Sigmoid colon (tissue), 7 donors: ENCODE measurements at places on chromosomes 1 and 21. TPM values are rescaled to one million over a fixed set of nuclear protein-coding genes. Genes with fewer than 3 reads are reported as not detected.
A peak's percentile ranks its signal among the peaks of the same experiment; 100 is the strongest.

Gene RNF186
- not detected for total RNA-seq

Gene STYXL2
- total RNA-seq: 0.16 TPM

Gene PRDM16
- 0.14 TPM for total RNA-seq

Gene RGS4
- total RNA-seq: 6.8 TPM

Gene PLEKHA6
- 5.6 TPM for total RNA-seq

Gene RNF207
- 13.3 TPM for total RNA-seq

Gene CFHR4
- not detected for total RNA-seq

Gene CA6
- total RNA-seq: not detected

Gene HTR1D
- total RNA-seq: not detected

Gene CLEC20A
- total RNA-seq: not detected

Gene EDN2
- 2.2 TPM for total RNA-seq

Gene FAM167B
- 2.2 TPM for total RNA-seq

- no peak overlapping the region for H3K4me3 ChIP-seq
- H3K27ac ChIP-seq: no peak overlapping the region
- H3K27me3 ChIP-seq: no peaks in the 10 kb centered on the region
Observed at GRCh38 chr1:6646499-6647148, 22.0 kb downstream of the THAP3 start.

- H3K36me3 ChIP-seq: no peaks in the 10 kb centered on the region
- no peaks in the 10 kb centered on the region for H3K4me1 ChIP-seq
- H3K27me3 ChIP-seq: no peaks in the 10 kb centered on the region
Observed at GRCh38 chr1:55385402-55386018, 170.3 kb upstream of the USP24 start.

GRCh38 chr1:33335020-33335419 is 14.1 kb upstream of the A3GALT2 start:
- H3K27me3 ChIP-seq: no peaks in the 10 kb centered on the region
- peaks cover 92% of the 10 kb centered on the region for H3K4me1 ChIP-seq
- H3K27ac ChIP-seq: peak overlapping the region; percentile 56
- H3K36me3 ChIP-seq: peaks cover 23% of the 10 kb centered on the region
- no peak overlapping the region for H3K4me3 ChIP-seq
- no peak for DNase-seq

DNA sequence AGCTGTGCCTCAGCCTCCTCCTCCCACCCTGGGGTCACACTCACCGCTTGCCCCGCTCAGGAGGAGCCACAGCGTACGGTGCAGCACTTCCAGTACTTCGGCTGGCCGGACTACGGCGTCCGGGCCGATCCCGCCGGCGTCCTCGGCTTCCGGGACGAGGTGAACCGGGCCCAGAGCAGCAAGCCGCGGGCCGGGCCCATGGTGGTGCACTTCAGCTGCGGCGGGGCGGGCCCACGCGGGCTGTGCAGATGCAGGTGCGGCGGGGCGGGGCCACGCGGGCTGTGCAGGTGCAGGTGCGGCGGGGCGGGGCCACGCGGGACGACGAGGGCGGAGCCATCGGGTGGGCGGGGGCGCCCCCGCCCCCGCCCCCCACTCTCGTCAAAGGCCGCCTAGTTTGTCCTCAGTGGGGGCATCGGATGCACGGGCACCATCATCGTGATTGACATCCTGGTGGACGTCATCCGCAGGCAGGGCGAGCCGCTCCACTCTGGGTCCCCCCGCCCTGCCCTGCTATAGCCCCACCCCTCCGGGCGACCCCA is 5.5 kb downstream of the RNF223 start:
- no peak for DNase-seq
- peak overlapping the region; percentile 48 for H3K4me3 ChIP-seq
- H3K4me1 ChIP-seq: peaks cover 25% of the 10 kb centered on the region
- no peak overlapping the region for H3K27ac ChIP-seq
- H3K36me3 ChIP-seq: no peaks in the 10 kb centered on the region

GRCh38 chr1:181356505-181357340 is 126.6 kb upstream of the CACNA1E start:
- H3K4me3 ChIP-seq: no peak overlapping the region
- H3K36me3 ChIP-seq: no peaks in the 10 kb centered on the region
- H3K27me3 ChIP-seq: no peaks in the 10 kb centered on the region
- DNase-seq: no peak

GRCh38 chr1:241276391-241276790 is 80.6 kb downstream of the RGS7 start:
- H3K27me3 ChIP-seq: no peaks in the 10 kb centered on the region
- no peak overlapping the region for H3K27ac ChIP-seq
- H3K36me3 ChIP-seq: no peaks in the 10 kb centered on the region
- no peaks in the 10 kb centered on the region for H3K4me1 ChIP-seq

DNA sequence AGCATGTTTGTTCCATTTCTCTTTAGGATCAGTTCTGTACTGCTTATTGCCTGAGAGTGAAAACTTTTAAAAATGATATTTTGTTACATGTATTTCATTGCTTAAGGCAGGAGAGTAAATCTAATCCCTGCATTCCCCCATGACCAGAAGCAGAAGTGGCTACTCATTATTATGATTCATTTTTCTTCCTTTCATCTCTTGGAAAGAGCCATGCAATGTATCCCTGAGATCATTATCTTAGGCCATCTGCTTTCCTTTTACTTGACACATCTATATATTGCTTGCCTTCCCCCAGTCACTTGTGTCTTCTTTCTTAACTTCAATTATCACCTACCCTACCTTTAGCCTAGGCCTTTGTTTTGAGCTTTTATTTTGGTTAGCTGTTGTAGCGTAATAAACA is 430.4 kb upstream of the CHRM3 start:
- H3K36me3 ChIP-seq: no peaks in the 10 kb centered on the region
- no peaks in the 10 kb centered on the region for H3K27me3 ChIP-seq
- H3K27ac ChIP-seq: no peak overlapping the region
- no peak for DNase-seq

DNA sequence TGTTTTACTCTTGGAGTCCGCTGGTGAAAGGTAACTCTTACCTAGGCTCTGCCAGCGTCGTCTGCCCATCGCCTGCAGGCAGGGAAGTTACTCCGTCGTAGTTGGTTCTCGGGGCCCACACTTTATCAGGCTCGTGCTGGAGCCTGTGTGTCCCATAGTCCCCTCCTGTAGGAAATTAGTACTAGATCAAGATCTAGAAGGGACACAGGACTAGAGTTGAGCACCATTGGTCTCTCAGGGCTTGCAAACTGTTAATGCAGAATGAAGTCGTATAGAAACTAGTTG is 940 bp downstream of the SRRM1 start:
- no peaks in the 10 kb centered on the region for H3K27me3 ChIP-seq
- peak overlapping the region; percentile 75 for H3K4me3 ChIP-seq
- peaks cover 32% of the 10 kb centered on the region for H3K4me1 ChIP-seq
- peak overlapping the region; percentile 97 for H3K27ac ChIP-seq
- H3K36me3 ChIP-seq: peaks cover 24% of the 10 kb centered on the region
- DNase-seq: no peak

GRCh38 chr1:162335126-162335525 is 41.5 kb downstream of the SPATA46 start:
- no peak overlapping the region for H3K4me3 ChIP-seq
- no peaks in the 10 kb centered on the region for H3K27me3 ChIP-seq
- DNase-seq: no peak
- no peaks in the 10 kb centered on the region for H3K36me3 ChIP-seq
- no peak overlapping the region for H3K27ac ChIP-seq
- no peaks in the 10 kb centered on the region for H3K4me1 ChIP-seq

GRCh38 chr1:2999571-2999970 is 21.7 kb upstream of the ACTRT2 start:
- no peak overlapping the region for H3K4me3 ChIP-seq
- peak; percentile 39 for DNase-seq
- H3K27ac ChIP-seq: no peak overlapping the region
- peaks cover 46% of the 10 kb centered on the region for H3K27me3 ChIP-seq

DNA sequence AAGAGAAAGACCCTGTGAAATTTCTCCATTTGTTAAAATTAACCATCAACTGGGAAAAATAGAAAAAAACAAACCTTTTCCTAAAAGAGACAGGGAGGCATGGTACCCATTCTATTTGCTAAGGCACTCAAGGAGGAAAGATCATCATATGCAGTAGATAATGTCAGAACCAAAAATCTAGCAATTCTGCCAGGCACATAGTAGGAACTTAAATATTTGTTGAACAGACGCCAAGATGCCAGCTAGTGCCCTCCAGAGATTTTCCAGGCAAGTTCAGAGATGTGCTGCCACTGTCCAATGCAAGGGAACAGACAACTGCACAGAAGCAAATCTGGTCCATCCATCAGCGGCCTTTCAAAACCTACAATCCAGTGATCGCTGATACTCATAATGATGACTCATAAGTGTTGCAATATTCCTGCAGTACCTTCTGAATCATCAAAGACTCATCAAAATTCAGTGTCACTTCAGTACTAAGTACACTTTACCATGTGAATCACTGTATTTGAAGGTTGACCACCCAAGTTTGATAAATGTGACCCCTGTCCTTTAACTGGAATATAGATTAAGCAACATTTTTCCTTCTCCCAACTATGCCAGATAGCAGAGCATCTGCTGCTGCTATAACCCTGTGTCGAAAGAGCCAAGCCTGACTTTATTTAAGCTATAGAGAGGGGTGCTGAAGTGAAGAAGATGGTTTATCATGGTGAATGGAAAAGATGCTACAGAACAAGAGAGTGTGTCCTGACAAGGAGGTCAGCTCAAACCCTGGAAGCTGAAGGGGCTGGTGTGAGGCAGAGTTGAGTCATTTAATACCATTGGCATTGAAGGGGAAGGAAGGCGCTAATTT is 99.1 kb downstream of the MT1HL1 start:
- no peak overlapping the region for H3K27ac ChIP-seq
- DNase-seq: no peak
- H3K4me1 ChIP-seq: peaks cover 5% of the 10 kb centered on the region
- no peak overlapping the region for H3K4me3 ChIP-seq

DNA sequence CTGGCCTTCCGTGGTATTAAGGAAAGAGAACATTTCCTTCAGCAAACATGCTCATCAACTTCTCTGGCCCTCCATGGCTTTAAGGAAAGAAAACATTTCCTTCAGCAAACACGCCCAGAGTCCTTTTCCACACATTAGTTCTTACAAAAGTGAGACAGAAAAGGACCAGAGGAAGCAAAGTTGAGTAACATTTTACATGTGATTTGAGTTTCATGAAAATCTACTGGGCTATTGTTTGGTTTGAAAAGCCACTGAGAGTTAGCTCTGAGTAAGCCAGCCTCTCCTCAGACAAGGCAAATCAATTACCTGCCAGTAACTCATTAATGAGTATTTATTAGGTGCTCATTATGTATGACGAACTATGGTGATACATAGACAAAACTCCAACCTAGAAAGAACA is 78.0 kb downstream of the NID1 start:
- peak overlapping the region; percentile 35 for H3K27ac ChIP-seq
- peaks cover 44% of the 10 kb centered on the region for H3K36me3 ChIP-seq

GRCh38 chr1:78102082-78102481 is 56.3 kb downstream of the GIPC2 start:
- H3K4me3 ChIP-seq: no peak overlapping the region
- no peak overlapping the region for H3K27ac ChIP-seq
- no peak for DNase-seq
- H3K36me3 ChIP-seq: no peaks in the 10 kb centered on the region
- no peaks in the 10 kb centered on the region for H3K27me3 ChIP-seq
- peaks cover 9% of the 10 kb centered on the region for H3K4me1 ChIP-seq

- no peaks in the 10 kb centered on the region for H3K27me3 ChIP-seq
- H3K4me1 ChIP-seq: no peaks in the 10 kb centered on the region
- no peak for DNase-seq
- H3K27ac ChIP-seq: no peak overlapping the region
Observed at GRCh38 chr1:234473118-234473517, 5.9 kb downstream of the TARBP1 start.

DNA sequence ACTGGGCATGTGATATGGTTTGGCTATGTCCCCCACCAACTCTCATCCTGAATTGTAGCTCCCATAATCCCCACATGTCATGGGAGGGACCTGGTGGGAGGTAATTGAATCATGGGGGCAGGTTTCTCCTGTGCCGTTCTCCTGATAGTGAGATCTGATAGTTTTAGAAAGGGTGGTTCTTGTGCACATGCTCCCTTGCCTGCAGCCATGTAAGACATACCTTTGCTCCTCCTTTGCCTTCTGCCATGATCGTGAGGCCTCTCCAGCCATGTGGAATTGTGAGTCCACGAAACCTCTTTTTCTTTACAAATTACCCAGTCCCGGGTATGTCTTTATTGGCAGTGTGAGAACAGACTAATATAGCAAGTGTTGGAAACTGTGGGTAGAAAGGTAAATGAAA is 99.5 kb upstream of the HMCN1 start:
- no peak overlapping the region for H3K27ac ChIP-seq
- no peaks in the 10 kb centered on the region for H3K36me3 ChIP-seq
- no peaks in the 10 kb centered on the region for H3K4me1 ChIP-seq
- no peaks in the 10 kb centered on the region for H3K27me3 ChIP-seq
- H3K4me3 ChIP-seq: no peak overlapping the region

DNA sequence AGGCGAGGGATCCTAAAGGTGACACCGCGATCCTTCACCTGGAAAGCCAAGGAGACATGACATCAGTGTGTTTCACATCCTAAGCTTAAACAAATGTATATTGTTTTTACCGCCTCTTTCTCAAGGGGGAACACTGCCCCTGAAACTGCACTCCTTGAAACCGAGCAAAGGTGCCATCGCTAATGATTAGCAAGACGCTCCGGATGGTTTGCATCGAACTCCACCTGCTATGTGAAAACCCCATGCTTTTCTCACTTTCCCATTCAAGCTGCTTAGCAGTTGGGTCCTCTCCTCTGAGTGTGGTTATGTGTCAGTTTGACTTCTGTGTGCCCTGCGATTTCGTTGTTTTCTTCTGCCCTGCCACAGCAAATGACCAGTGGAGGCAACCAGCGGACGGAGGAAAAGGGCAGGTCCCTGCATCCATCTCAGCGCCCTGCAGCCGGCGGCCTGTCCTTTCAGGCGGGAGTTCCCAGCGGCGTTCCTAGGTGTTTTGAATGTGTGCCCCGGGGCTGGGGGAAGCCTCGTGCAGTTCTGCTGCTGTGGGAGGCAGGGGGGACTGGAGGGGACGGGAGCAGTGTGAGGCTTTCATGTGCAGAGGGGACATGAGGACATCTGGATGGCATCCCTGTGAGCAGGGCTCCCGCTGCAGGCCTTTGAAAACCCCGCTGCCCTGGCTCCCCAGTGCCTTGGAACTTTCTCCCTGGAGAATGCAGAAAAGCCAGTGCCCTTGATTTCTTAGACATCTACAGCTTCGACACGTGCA is 16.1 kb downstream of the ZBTB18 start:
- H3K4me3 ChIP-seq: no peak overlapping the region
- no peak for DNase-seq
- H3K27ac ChIP-seq: no peak overlapping the region
- no peaks in the 10 kb centered on the region for H3K27me3 ChIP-seq
- no peaks in the 10 kb centered on the region for H3K36me3 ChIP-seq

- no peaks in the 10 kb centered on the region for H3K36me3 ChIP-seq
- H3K27ac ChIP-seq: no peak overlapping the region
- H3K4me1 ChIP-seq: no peaks in the 10 kb centered on the region
- no peak overlapping the region for H3K4me3 ChIP-seq
- DNase-seq: no peak
- H3K27me3 ChIP-seq: no peaks in the 10 kb centered on the region
Observed at GRCh38 chr1:20458717-20459116, 27.3 kb downstream of the CAMK2N1 start.

- DNase-seq: no peak
- H3K27me3 ChIP-seq: no peaks in the 10 kb centered on the region
- H3K4me3 ChIP-seq: no peak overlapping the region
- no peaks in the 10 kb centered on the region for H3K36me3 ChIP-seq
Observed at GRCh38 chr1:208737161-208737560, 493.0 kb upstream of the PLXNA2 start.
